ENCODE measurements at places on chromosomes 11 and 22.

DNA sequence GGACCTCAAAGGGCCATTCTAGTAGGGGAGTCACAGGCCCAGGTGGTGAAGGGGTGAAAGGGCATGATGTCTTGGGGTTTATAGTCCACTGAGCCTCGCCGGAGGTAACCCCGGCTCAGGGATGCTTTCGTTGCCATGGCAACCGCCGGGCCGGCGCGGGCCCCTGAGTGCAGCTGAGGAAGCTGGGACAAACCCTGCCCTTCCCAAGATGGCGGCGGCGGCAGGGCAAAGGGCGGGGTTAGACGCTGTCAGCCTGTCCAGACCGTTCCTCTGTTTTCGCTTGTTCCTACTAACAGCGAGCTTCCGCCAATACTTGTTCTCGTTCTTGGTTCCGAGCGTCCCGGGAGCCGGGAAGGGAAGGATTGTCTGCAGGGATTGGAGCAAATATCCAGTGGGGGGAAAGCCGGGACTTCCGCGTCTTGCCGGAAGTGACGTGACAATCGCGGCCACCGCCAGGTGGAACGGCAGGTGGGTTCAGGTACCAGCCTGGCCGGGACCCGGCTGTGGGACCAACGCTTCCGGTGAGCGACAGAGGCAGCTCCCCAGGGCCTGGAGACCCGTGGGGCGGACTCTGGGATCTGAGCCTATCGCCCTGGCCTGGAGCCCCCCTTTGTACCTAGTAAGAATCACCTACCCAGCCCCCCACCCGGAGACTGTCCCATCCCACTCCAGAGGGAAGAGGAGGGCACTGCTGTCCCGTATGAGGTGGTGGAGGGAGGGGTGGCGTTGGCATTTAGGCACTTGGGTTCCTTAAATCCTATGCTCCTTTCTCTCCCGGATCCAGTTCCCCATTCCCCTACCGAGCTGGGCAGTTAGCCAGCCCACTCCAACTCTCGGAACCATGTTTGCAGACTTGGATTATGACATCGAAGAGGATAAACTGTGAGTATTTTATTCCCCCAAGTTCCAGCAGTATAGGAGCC, at the start of gene PICK1:
PICK1 (plus strand) TSS at position 436 of the 923 bp plus-strand sequence; CDS start at position 842, 406 bp downstream.
- peak; percentile 96 for DNase-seq

- no peak for DNase-seq
Observed at GRCh38 chr11:65159012-65159411, 11.0 kb upstream of the SPDYC start.

GRCh38 chr11:5367448-5368074, 16.1 kb upstream of the OR51M1 start:
- DNase-seq = no peak

GRCh38 chr11:37182031-37182430, 584.0 kb upstream of the RAG2 start:
- no peak for DNase-seq

DNA sequence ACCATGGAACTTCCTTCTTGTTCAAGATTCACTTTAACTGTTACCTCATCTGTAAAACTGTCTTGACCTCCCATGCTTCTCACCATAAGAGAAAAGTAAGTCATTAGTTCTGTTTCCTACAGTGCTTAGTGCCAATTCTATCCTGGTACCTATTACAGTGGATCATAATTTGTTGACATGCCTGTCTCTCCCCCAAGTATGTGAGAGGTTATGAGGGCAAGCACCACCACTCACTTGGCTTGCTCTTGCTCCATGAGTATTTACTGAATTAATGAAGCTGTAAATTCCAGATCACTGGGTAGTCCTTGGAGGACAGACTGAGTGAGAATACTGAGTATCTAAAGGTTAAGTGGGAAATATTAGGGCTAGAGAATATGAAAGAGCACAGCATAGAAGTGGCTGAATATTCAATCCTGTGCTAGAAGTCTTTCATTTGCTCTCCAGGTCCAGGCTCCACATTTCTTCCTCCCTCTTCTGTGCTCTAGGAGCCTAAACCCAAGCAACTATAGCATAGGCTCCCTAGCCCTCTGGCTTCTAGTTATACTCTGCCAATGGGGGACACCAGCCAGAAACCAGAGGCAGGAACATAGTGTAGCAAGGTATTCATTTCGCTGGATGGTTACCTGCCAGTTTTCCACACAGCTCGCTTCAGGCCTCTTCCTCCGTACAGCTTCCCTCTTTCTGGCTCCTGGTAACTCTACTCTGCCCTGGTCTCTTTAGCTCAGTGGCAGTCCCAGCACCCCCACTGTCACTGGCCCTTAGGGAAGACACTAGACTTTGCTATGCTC, 118.2 kb upstream of the SLC5A12 start:
- DNase-seq = no peak

Measured in D341Med (cell line).